Retinal pigment epithelial cell (primary cell): ENCODE measurements at places on chromosomes 1 and 21.

DNA sequence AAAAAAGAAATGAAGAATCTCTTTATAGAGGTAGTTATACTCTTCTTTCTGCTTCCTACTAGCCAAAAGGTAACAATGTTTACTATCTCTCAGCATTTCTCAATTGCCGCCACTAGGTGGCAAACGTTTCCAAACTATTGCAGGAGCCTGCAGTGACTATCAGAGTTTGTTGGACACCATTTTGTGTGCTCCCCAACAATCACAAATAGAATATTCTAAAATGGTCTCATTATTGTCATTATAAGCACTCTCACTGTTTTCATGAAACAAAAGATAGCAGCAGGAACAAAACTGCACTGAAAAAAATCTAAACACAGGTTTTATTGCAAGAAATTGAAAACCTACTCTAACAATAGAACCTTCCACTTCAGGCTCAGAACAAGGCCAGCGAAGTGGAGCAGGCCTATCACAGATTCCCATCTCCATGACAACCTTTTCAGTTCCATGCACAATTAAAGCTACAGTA is 83.9 kb upstream of the PLPPR4 start:
- DNase-seq = peak; percentile 41

- DNase-seq = no peak
These were observed 65.1 kb upstream of the TMEM51 start for GRCh38 chr1:15088281-15088971.

DNA sequence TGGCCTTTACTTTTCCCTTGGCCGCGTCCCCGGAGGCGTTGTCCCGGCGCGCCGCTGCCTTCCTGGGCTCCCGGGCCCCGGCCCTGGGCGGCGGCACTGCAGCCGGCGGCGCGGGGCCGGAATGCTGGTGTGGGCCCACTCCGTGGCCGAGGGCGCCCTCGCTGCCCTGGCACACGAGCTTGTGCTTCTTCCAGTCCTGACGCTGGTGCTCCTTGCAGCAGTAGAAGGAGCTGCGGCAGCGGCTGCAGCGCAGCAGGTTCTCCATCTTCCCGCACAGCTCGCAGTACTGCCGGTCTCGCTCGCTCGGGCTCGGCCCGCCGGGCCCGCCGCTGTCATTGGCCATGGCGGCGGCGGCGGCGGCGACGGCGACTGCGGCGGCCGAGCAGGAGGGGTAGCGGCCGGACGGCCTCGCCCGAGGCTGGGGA is 529 bp downstream of the EGLN1 start:
- DNase-seq = no peak

DNA sequence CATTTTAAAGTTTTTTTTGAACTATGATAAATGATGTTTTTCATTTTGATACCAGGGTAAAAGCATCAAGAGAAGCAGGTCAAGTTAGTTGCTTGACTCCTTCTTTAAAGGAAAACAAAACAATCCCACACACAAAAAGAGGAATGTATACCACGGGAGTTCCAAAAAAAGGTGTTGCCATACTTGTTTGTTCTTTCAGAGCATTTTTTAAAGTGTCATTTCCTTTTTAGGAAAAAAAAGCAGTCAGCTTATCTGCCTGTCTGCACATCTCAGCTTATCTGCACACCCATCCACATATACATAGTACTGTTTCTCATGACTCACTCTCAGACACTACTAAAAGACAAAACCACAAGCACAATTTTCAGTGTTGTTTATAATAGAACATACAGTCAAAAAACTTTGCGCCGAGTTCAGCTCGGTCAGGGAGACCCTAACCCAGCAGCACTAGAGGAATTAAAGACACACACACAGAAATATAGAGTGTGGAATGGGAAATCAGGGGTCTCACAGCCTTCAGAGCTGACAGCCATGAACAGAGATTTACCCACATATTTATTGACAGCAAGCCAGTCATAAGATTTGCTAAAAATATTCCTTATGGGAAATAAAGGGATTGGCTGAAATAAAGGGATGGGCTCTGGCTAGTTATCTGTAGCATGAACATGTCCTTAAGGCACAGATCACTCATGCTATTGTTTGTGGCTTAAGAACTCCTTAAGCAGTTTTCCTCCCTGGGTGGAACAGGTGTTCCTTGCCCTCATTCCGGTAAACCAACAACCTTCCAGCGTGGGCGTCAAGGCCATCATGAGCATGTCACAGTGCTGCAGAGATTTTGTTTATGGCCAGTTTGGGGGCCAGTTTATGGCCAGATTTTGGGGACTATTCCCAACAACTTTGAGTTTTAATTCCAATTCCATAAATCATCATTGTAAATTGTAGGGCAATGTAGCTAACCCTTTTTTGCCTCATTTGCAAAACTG is 11.4 kb upstream of the MNDA start:
- no peak for DNase-seq

DNA sequence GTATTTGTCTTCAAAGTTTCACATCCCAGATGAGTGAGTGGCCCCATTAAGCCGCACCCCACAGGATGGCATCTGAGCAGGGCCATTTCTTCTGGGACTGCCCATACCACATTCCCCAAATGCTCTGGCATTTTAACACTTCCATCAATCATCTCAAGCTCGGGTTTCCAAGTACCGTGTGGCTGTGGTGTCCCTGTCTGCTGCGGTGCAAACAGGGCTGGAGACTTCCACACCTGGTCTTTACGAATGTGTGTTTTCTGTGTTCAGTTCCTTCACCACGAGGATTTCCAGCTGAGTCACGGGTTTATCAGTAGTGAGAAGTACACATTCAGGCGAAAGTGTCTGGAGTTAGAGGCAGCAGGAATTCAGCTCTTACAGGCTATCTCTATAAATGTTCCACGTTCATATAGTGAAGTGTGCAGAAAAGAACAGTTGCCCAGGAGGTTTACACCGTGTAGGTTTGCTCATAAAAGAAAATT is 195.2 kb downstream of the RHOU start:
- no peak for DNase-seq

DNA sequence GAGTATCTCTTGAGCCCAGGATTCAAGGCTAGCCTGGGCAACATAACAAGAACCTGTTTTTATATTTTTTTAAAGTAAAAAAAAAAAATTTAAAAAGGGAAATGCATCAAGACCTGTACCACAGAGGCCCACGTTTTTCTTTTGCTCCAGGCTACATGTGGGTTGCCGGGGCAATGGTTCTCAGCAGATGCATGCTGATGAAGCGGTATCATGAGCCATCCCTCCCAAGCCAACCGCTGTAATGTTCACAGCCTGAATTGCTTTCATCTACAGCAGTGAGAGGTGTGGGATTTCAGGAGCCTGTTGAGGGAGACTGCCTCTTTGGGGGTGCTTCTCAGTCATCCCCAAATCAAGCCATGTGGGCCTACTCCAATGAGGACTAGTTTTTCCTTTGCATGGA is 60.5 kb downstream of the CD58 start:
- DNase-seq = no peak
